Progenitor cell of endocrine pancreas (in vitro differentiated cells): ENCODE measurements at places on chromosomes 7 and 10.

GRCh38 chr7:72230281-72230680, 181.9 kb downstream of the CALN1 start:
- DNase-seq: no peak

- peak; percentile 62 for DNase-seq
These were observed 10.5 kb upstream of the MTPAP start for GRCh38 chr10:30359373-30360206.

DNA sequence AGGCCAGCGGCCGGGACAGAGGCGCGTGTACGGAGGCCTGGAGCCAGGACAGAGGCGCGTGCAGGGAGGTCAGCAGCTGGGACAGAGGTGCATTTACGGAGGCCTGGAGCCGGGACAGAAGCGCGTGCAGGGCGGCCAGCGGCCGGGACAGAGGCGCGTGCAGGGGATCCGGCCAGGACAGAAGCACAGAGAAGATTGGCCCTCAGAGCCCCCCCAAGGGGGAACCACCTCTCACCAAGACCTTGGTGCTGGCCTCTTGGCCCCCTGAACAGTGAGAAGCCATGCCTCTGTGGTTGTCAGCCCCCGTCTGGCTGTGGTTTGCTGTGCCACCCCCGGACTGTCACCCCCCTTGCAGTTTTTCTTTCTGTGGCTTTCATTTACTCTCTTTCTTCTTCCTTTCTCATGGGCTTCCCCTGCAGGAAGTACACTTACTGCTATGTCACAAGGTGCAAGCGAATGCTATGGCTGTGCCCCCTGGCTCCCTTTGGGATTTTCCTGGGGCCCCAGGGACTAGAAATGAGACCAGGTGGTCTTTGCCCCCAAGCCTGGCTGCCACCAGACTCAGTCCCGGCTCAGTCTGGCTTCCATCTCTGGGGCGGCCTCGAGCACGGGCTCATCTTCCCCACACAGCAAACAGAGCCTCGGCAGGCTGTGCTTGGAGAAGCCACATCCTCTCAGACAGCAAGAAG, 41.1 kb downstream of the INSIG1 start:
- no peak for DNase-seq

DNA sequence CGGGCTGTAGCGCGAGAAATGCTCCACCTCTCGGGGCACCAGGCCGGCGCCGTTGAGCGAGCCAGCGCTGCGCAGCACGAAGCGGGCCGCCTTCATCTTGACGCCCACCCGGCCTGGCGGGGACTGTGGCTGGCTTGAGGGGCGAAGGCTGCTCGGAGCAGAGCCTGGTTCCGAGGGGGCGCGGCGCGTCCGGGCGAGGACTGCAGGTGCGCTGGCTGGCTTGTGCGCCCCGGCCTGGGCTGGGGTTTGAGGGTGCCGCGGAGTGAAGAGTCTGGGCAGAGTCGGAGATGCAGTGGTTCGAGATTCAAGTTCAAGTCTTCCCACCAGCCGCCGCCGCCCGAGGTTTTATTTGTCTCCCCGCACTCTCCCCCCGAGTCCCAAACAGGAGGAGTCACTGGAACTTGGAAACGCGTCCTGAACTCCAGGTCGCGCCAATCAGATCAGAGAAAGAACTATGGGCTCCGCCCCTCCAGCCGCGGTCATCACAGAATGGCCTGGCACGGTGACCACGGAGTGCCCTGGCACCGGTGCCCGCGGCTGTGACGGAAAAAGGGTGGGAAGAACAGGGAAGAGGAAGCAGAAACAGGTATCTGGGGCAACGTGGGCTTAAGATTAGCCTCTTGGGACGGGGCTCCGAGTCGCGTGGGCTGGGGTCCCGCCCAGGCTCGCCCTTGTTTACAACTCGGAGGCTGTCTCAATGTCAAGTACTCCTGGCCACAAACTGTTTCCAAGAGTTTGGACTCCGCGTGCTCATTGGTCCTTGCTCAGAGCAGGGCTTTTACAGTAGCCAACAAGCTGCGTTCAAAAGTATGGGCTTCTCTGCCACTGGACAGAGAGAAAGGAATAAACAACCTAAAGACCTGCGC, at the start of gene PDK4:
PDK4 (minus strand) TSS at position 319 of the 866 bp plus-strand sequence; CDS start at position 96, 223 bp downstream.
- DNase-seq: peak; percentile 48

DNA sequence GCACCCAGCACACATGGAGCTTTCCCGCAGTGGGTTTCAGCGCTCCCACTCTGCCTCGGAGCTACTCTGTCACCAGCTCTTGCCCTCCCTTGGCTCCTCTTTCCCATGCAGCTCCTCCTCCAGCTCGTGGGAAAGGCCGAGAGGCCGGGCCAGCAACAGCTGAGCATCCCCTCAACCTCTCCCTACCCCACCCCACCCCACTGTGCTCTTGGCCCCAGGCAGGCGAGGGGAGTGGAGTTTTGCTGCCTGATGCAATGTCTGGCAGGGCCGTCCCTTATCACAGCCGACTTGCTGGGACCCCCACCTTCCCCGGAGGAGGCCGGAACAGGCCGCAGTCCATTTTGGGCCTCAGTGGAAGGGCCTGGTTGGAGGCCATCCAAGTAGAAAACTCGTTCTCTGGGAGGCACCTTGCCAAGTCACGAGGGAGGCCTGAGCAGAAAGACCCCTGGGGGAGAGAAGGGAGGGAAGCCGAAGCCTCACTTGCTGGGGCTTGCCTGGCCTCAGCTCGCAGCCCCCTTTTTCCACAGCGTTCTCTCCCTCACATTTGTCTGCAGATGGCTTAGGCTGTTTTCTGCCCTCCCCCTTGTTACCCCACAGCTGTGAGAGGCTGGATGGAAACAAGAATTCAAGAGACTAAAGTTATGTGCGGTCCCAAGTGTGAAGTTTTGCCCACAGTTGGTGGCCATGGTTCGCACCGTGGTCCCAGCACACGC, 35.3 kb downstream of the CHST3 start:
- no peak for DNase-seq

GRCh38 chr10:3856593-3856992, 71.6 kb upstream of the KLF6 start:
- no peak for DNase-seq

DNA sequence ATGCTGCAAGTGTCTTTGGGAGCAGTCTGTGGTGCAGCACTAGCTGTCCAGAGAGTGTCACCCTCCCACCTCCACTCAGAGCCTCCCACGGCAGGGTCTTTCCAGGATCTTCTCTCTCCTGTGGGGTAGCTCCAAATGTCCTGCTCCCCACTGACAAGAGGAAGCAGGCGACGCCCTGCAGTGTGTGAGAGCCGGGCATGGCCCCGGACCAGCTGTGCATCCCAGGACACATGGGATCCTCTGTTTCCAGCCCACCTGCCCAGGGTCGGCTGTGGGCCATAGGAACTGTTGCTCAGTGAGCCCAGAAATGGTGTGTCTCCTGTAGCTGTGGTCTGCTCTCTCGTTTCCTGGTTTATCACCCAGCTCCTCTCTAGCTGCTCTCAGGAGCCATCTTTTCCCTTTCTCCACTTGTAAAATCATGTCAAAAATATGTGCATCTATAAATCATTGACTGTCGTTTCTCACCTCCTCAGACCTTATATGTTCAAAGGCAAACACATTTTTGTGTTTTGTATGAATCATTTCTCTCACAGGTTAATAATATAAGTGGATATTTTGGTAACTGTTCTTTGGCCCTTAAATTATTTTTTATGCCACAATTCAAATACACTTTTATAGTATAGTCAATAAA, 74.9 kb downstream of the VWC2 start:
- DNase-seq: no peak

- no peak for DNase-seq
These were observed 74.6 kb downstream of the VCL start for GRCh38 chr10:74072503-74072902.

- no peak for DNase-seq
These were observed 155.8 kb downstream of the REEP3 start for GRCh38 chr10:63677001-63677400.

DNA sequence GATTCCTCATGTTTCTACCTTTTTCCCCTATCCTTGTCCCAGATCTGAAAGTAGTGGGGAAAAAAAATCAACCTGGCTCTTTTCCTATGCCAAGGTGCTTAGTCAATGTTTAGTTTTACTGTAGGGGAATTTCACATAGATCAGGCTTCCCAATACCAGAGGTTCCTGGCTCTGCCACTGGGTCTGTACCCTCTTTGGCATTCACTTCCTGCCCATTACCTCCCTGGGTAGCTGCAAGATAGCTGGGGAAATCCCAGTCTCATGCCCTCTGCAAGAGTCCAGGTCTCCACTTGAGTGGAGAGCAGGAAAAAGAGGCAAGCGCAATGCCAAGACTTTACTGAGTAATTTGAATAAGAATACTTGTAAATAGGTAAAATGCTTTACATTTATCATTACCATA, 3.5 kb upstream of the BPGM start:
- no peak for DNase-seq

DNA sequence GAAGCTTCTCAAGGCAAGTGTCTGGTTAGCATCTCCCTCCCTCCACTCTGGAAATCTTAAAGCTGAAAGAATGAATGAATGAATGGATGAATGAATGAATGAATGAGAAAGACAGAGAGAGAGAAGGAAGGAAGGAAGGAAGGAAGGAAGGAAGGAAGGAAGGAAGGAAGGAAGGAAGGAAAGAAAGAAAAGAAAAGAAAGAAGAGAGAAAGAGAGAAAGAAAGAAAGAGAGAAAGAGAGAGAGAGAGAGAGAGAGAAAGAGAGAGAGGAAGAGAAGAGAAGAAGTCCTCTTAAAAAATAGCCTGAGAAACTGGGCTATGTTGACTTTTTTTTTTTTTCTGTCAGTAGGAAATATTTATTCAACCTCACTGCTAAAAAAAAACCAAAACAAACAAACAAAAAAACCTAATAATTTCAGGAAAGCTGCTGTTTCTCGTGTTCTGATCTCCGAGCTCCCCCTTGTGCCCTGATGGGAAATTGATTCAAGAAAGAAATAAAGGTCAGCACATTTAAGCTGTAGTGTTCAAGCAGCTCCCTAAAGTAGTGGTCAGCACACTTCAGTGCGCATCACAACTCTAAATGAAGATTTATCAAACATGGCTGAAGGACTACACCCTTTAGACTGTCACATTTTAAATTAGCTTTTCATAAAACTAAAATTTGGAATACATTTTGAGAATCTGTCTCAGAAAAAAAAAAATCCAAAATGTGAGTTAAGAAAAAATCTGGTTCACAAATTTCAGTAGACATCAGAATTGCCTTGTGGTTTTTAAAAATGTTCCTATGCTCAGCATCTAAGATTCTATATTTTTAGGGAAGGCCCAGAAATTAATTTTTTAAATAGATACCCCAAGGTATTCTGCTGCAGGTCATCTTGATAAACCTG, 154.3 kb downstream of the ELAPOR2 start:
- DNase-seq: no peak

DNA sequence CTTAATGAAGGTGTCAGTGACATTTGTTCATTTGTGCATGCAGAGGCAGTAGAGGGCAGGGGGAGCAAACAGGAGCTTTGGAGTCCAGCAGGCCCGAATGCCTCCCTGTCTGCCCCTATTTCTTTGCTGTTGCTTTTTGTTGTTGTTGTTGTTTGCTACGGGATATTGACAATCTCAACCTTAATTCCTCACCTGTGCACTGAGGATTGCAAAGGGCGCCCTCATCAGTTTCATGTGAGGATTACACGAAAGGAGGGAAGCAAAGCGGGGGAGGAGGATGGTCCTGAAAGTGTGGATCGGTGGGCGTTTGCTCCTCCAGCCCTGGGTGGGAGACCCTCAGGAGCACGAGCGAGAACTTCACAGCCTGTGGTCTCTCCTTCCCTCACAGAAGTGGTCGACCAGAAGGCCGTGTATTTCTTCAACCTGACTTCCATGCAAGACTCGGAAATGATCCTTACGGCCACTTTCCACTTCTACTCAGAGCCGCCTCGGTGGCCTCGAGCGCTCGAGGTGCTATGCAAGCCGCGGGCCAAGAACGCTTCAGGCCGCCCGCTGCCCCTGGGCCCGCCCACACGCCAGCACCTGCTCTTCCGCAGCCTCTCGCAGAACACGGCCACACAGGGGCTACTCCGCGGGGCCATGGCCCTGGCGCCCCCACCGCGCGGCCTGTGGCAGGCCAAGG, 9.6 kb downstream of the GDF10 start:
- DNase-seq: no peak

- DNase-seq: peak; percentile 70
These were observed 12.2 kb upstream of the PDK4 start for GRCh38 chr7:95608359-95609173.

GRCh38 chr7:1027242-1028043, 16.9 kb upstream of the GPR146 start:
- DNase-seq: no peak

DNA sequence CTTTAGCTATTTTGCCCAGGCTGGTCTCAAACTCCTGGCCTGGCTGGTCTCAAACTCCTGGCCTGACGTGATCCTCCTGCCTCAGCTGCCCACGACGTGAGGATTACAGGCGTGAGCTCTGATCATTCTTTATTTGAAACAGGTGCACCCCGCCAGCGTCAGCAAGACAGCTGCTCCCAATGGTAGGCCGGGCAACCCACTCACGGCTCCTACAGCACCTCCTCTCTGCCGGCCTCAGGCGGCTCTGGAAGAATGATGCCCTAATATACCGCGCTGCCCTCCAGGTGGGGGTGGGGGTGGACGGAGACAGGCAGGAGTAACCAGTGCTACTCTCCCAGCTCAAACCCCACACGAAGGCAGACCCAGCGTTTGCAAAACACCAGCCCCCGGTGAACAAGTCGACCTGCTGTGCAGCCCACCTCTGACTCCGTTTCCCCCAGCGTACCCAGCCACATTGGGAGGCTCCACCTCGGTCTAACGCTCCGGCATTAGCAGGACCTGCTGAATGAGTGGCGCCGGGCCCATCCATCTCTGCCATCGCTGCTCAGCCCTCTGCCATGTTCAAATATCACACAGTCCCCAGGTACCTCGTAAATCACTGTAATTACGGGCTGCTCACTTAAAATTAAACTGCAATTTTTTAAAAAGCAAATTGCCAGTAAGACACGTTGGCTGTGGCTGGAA, 148.6 kb downstream of the ELFN1 start:
- DNase-seq: no peak

- peak; percentile 11 for DNase-seq
These were observed 23.0 kb downstream of the ASB15 start for GRCh38 chr7:123624527-123625183.

DNA sequence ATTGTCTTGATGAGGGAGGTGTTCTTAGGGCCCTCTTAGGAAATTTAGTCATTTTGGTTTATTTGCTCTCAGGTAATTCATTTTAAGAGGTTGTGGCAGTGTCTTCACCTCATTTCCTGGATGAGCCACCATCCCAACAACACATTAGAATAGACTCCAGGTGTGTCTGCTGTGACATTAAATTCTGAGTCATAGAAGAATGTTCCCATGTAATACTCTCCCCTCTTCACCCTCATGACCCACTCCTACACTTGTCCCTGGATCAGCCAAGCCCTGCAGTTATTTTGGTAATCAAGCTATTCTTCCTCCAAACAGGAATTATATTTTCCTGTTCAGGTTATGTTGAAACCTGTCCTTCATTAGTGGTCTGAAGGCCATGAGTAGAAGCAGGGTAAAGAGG, 944.1 kb downstream of the SORCS3 start:
- no peak for DNase-seq

- no peak for DNase-seq
These were observed 1.2 kb upstream of the ITGB1 start for GRCh38 chr10:32959006-32959920.
